ENCODE measurements at places on chromosomes 7 and 10.

GRCh38 chr10:7950981-7951847, 103.3 kb upstream of the GATA3 start:
- DNase-seq, result no peak

DNA sequence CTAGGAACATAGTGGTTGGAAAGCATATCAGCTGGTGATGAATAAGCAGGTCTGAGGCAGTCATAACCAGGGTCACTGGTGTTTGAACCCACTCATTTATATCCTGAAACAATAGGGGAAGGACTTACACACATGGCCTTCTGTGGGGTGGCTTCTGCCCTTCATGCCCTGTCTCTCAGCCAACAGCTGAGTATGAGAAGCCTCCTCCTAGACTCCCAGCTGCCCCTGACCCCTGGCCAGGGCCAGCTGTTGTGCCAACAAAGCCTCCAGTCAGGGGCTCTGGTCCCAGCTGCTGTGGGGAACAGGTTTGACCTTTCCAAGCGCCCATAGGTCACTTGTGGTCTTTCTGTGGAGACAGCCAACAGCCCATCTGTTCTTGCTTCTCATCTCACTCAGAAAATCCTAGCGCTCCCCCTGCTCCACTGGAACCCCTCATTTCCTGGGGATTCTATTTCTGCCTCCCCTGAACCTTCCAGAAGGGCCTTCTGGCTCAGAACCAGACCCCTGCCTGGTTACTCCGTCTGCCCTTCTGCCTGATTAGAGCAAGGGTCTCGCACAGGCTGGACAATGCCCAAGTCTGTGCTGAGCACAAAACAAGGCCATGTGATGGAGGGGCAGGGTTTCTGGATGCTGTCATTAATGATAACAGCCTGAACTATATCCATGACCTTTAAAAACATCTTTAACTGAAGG, 9.7 kb upstream of the PURB start:
- no peak for DNase-seq

DNA sequence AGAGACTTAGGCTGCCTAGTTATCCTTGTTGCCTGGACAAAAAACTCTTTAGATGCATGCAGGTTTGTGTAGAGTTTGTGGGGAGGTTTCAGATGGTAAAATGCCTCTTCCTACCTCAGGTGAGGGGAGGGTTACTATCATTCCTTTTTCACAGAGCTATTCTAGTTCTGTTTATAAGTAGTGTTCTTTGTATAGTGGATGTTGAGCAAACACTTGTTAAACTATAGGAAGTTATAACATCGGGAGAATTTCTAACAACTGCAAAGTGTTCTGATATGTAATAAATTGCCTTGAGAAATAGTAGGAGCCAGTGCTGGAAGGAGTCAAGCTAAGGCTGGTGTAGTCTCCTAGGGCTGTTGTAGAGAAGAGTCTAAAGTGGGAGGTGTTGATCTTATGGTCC, 6.7 kb upstream of the FAS start:
- DNase-seq, result no peak

GRCh38 chr7:133381965-133382364, 129.1 kb downstream of the EXOC4 start:
- DNase-seq, result no peak

DNA sequence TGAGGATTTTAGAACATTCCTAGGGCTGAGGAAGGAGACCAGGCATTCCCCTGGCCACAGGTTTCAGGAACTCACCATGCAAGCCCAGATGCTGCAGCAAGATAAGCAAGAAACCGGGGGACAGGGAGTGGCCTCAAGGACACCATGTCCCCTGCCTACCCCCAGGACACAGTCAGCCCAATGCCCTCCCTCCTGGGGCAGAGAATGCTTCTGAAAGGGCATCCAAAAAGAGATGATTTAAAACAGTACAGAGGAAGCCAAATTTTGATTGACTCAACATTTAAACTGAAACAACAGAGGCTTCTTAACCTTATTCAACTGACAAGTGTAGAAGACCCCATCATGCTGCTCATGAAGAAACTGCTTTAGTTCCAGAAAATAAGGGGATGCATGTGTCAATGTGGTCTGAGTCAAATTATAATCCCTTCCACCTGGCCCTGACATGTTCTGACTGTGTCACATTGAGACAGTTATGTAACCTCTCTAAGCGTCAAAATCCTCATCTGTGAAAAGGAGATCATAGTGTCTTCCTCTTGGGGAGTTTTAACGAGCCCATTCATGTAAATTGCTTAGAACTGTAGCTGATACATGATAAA, 60.0 kb downstream of the ICA1 start:
- DNase-seq, result no peak

- DNase-seq, result no peak
Observed at GRCh38 chr7:6030988-6031387, at the start of gene ANKRD61. Gene ANKRD61, plus strand, starts transcription at chr7:6031376. Its CDS starts 0 bp downstream, at chr7:6031376.

DNA sequence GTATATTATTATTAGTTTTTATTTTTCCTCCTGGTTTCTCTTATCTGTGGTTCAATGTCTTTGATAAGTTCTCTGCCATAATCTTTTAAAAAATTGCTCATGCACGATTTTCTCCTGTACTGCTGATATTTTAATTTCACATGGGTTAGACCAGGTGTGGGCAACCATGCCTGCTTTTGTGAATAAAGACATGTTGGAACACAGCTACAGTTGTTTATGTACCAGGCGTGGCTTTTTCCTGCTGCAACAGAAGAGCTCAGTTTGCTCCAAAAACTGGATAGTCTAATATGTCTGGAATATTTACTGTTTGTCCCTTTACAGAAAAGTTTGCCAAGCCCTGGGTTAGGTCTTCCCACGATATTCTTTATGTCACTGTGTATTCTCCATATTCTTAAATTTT, 105.2 kb downstream of the VWC2 start:
- DNase-seq, result no peak

GRCh38 chr7:116351966-116352365, 141.6 kb downstream of the TES start:
- DNase-seq, result no peak

DNA sequence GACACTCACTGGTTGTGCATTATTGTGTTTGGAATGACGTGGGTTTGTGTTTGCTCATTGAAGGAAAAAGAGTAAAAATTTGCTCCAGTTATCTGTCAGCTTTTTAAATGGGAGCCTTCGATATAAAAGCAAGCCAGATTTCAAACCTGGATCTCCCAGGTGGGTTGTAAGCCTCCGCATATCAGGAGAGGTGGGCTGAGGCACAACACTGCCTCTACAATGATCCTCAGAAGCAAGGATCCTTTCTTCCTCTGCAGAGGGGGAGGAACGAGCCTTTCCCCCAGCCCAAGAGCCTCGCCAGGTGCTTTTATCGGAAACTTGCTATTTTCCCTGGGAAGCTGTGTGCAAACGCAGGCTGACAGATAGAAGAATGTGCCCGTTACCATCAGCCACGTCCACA, 331.0 kb upstream of the MGMT start:
- no peak for DNase-seq

DNA sequence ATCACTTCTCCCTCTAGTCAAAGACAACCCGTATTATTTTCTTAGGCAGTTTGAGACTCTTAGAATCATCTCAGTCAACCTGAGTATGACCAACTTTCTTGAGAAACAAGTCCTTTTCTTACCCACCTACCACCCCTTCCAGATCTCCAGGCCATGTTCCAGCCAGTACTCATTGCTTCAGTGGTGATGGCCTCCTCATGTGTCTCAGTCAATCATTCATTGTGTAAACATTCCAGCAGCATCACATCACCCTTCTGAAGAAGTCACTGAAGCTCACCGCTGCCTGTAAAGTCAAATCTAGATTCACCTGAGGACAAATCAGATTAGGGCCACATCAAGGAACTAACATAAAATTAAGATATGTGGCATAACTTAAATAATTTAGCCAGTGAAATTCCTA, 467.2 kb upstream of the NRP1 start:
- DNase-seq, result no peak

- peak; percentile 32 for DNase-seq
Observed at GRCh38 chr10:47295411-47295810, 4.6 kb upstream of the GDF10 start.

GRCh38 chr7:14424675-14425074, 435.2 kb upstream of the ETV1 start:
- no peak for DNase-seq

DNA sequence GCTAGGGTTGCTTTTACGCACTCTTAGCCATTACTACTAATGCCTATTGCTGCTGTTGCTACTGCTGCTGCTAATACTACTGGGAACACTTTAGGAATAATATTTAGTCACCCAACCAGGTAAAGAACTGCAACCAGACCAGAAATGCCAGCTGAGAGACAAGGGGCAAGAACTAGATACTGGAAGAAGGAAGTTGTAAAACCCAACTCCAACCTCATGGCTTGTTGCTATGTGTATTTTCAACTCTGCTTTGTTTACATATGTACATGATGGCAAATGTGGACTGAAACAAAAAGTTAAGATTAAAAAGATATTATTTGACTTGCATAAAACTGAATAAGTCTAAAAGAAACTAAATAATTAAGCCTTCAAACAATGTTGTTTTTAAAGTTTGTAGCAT, 177.7 kb downstream of the GNAT3 start:
- DNase-seq, result no peak

DNA sequence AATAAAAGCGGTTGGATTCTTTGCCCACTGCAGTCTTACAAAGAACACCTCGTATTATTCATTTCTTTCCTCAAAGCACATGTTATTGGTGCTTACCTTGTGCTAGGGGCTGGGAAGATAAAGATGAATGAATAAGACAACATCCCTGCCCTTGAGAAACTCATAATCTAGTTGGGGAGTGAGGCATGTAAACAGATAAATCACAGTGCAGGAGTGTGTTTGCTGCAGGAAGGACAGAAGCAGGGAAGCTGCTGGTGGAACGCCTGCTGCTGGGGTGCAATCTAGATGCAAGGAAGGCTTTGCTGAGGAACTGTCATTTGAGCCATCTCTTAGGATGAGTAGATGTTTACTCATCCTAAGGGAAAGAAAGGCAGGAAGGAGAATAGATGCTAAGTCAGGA, 135.6 kb downstream of the TMEM178B start:
- DNase-seq, result no peak

DNA sequence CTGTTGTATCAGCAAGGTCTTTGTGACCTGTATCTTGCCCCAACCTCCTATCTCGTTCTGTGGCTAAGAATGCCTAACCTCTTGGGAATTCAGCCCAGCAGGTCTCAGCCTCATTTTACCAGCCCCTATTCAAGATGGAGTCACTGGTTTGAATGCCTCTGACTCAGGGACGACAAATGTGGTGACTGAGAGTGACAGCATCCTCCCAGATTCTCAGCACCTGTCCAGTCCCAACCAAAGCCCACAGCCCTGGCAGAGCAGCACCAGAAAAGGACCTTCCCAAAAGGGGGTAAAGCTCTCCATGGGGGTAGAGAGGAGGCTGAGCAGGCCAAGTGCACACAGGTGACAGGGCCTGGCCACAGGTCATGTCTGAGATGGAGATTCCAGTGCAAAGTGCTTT, 35.4 kb upstream of the GPAM start:
- no peak for DNase-seq

DNA sequence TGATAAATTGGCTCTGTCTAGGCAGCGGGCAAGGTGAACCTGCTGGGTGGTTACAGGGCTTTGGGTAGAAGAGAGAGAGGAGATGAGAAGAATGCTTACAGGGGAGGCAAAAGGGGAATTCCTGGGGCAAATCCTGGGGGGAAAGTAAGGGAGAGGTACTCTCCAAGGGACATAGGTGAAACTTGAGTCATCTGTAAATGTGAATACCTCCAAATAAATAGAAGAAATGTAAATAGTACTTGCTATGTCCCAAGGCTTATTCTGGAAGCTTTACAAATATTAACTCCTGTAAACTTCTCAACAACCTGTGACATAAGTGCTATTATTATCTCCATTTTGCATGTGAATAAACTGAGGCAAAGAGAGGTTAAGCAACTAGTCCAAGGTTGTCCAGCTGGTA, 57.7 kb upstream of the CDK13 start:
- DNase-seq, result no peak

GRCh38 chr10:56316603-56317002, 44.5 kb downstream of the ZWINT start:
- no peak for DNase-seq

- DNase-seq, result no peak
Observed at GRCh38 chr7:25386311-25386744, 158.0 kb upstream of the NPVF start.

- DNase-seq, result peak; percentile 95
Observed at GRCh38 chr10:77890097-77890496, 36.5 kb downstream of the DLG5 start.

DNA sequence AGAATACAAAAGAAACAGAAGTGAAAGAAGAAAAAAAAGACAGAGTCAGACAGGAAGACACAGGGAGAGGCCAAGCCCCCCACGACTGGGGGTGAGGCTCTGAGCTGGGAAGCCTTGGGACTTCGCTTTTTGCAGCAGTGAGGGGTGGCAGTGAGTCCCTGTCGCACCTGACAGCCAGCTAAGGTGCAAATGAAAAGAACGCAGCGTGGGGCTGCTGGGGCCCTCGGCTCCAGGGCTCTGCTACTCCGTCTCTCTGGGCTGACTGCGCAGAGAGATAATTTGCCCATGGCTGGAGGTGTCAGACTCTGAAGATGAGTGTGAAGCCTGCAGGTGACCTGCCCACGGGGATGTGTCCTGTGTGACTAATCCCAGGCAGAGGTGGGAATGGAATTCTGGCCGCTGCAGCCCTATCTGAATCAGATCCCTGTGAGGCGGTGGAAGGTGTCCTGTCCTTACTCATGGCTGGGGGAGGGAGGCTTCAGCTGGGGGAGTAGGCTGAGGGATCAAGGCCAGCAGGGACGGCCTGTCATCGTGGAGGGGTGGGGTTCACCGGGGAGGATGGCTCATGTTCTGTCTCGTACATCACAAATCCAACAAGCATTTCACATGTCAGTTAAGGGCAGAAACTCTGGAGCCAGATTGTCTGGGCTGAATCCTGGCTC, 96.4 kb downstream of the SLIT1 start:
- peak; percentile 84 for DNase-seq

DNA sequence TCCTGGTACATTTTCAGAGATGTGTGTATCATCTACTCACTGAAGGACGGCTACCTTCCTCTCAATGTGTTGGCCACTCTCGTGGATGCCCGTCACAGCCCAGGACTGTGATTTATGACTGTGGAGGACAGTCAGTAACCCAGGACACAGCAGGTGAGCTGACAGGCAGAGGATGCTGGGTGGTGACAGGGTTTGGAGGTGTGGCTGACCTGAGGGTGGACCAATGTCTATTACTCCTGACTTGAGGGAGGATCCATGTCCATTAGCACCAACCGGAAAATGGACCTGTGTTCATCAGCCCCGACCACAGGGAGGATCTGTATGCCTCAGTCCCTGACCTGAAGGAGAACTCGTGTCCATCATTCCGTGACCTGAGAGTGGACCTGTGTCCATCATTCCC, 96.1 kb downstream of the ADCY1 start:
- peak; percentile 15 for DNase-seq

- DNase-seq, result no peak
Observed at GRCh38 chr10:32155075-32155516, 98.9 kb upstream of the KIF5B start.

Data from endodermal cell (in vitro differentiated cells).